ENCODE measurements at places on chromosomes 5 and 9. TPM values are rescaled to one million over a fixed set of nuclear protein-coding genes. Genes with fewer than 3 reads are reported as not detected.

GRCh38 chr5:165201369-165201768 is 1696.0 kb downstream of the MAT2B start:
- no peak for DNase-seq

ARSI gene
- not detected for total RNA-seq

DNA sequence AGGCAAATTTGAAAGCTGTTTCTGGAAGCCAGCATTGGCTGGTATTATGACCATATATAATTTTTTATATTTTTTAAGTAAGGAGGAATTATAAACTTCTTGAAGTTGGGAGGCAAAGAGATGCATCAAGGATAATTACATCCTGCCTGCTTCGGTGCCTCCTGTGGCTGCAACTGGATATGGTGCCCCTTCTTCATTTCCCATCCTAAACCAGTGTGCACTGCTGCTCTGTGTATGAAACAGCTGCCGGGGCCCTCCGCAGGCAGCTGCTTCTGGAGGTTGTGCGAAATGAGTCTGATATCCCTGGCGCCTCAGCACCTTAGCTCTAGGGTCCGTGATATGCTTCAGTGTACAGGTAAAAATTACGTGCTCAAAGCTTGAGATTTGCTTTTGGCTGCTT is 304.2 kb downstream of the ENC1 start:
- no peak for DNase-seq

DNA sequence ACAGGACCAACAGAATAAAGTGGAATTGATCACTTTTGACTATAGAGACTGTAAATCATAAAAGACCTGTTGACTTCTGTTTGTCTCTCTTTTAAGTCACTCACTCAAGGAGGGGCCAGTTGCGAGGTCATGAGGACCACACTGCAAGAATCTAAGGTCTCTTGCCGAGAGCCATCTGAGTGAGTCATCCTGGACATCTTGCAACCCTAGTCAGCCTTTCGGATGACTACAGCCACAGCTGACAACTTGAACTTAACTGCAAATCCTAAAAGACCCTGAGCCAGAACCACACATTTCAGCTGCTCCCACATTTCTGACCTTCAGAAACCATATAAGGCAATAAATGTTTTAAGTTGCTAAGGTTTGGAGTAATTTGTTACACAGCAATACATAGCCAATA is 129.7 kb upstream of the RAD23B start:
- DNase-seq, result no peak

GRCh38 chr9:107279086-107279485 is 4.0 kb upstream of the RAD23B start:
- DNase-seq, result no peak

DNA sequence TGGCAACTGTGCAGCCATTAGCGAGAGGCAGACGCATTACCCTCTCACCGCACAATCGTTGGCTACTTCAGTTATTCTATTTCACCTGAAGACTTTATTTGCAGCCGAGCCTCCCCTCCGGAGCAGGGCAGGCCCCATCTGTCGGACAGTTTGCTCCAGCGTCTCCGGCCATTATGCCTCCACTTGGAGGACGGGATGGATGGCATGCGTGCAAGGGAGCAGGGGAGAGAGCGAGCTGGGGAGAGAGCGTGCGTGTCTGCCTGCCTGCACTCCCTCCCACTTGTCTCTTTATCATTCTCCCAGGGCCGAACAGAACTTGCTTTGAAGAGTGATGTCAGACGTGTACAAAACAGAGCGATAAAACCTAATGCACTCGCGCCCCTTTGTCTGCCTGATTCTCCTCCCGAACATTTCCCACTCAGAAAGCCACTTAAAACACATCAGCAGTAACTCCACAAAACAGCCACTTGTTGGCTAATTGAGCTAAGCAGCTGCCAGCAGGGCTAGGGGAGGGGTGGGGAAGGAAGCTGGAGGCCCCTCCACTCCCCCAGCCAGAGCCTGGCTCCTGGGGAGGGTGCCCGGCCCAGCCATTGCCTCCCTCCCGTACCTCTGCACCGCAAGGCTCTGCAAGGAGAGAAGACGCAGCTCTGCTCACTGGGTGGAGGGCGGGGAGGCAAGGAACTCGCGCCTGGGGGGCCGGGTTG is 43.4 kb upstream of the FUBP3 start:
- no peak for DNase-seq

DNA sequence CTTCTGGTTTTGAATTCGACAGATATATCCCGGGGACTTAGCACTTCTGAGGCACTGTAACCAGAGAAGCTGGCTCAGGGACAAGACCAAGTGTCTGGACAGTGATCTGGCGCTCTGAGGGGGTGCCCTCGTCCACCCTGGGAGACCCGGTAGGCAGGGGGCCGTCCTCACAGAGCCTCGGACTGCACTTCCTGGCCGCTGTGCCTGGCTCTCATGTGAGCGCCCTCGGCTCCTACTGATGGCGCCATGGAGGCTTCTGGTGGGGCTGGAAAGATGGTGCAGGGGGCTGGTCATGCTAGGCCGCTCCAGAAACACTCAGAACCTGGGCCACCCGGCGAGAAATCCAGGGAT is 18.8 kb upstream of the SLC6A3 start:
- DNase-seq, result no peak

- no peak for DNase-seq
These were observed 382.9 kb downstream of the TMEM161B start for GRCh38 chr5:87885758-87886157.

DNA sequence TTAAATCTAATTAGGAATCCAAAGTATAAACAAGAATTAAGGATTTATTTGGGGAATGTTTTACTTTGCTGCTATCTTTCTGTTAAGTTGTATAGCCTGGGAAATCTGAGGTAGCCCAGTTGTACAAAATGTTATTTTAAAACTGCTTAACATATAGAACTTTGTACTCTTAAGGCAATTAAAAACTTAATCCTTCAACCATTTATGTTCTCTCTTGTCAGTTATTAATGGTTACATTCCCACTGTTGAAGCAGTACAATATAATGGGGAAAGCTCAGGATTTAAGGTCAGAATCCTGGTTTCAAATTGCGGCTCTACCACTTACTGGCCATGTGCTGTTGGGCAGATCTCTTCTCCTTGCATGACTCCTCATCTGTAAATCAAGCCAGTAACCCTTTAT is 32.7 kb downstream of the FBXO38 start:
- DNase-seq, result no peak

ABCA2 gene
- 15.6 TPM for total RNA-seq

- DNase-seq, result no peak
These were observed 140.4 kb downstream of the ESM1 start for GRCh38 chr5:54844905-54845566.

TMC1 gene
- total RNA-seq, result not detected

- no peak for DNase-seq
These were observed 13.3 kb downstream of the NUP214 start for GRCh38 chr9:131138676-131139075.

SLC22A4 gene
- total RNA-seq, result 5.4 TPM

GRCh38 chr9:103837940-103838339 is 256.2 kb upstream of the SMC2 start:
- no peak for DNase-seq

ADAMTS6 gene
- total RNA-seq, result 0.05 TPM

- no peak for DNase-seq
These were observed 283.3 kb upstream of the TUT7 start for GRCh38 chr9:86637515-86637914.

- DNase-seq, result no peak
These were observed 511.0 kb downstream of the PRELID2 start for GRCh38 chr5:145324101-145324500.

GRCh38 chr5:126878634-126879033 is 101.7 kb downstream of the LMNB1 start:
- DNase-seq, result no peak

- no peak for DNase-seq
These were observed 5.9 kb downstream of the COL5A1 start for GRCh38 chr9:134647359-134648080.

DNA sequence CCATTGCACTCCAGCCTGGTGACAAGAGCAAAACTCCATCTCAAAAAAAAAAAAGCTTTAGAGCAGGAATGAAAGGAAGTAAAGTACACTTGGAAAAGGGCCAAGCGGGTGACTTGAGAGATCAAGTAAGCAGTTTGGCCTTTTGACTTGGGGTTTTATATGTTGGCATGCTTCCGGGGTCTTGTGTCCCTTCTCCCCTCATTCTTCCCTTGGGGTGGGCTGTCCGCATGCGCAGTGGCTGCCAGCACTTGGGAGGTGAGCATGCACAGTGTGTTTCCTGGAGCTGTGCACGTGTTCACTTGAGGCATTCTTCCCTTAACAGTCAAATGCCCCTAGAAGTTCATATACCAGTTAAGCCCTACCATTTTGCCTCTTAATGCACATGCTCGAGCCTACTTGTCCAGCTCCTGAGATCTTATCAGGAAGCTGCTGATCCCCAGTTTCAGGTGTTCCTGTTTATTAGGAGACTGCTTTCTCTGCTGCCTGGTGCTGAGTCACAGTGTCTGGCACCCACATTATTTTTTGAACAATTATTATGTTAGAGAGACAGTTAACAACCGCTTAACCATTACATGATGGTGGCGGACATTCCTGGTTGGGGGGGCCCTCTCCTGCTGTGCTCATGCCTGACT is 32.6 kb upstream of the PRRC2B start:
- DNase-seq, result no peak

- DNase-seq, result no peak
These were observed 65.9 kb downstream of the ELL2 start for GRCh38 chr5:95895771-95896170.

IL13 gene
- not detected for total RNA-seq

DNA sequence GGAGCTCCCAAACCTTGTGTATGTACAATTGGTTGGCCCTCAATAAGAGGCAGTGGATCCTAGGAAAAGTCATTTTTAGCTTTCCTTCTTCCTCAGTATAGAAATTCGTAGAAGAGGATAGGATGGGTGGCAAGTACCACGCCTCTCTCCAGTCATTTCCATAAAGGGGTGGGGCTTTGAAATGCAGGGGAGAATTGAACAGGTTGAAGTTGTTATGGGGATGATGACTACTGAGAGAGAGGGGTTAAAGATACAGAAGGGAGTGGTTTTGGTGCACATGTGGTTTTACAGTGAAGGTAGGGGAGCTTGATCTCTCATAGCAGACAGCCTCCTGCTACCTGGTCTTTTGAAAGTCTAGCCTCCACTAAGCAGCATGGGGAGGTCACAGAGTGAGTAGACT is 54.4 kb upstream of the FAM120AOS start:
- no peak for DNase-seq

DNA sequence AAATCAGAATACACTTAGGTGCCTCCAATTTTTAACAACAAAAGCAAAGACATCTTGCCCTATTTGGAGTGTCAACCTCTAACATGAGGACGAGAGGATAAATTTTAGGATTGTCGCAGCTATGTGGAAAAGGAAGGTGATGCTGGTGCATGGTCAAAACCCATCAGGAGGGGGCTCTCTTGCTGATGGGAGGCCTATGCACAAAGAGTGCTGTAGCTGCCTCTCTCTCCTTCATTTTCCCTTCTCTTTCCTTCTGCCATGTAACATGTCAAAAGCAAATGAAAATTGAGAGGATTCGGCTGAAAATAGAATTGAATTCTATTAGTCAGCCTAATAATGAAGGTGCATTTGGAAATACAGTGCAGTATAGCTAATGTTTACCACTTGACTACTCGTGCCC is 578.7 kb upstream of the ZNF462 start:
- DNase-seq, result no peak

DNA sequence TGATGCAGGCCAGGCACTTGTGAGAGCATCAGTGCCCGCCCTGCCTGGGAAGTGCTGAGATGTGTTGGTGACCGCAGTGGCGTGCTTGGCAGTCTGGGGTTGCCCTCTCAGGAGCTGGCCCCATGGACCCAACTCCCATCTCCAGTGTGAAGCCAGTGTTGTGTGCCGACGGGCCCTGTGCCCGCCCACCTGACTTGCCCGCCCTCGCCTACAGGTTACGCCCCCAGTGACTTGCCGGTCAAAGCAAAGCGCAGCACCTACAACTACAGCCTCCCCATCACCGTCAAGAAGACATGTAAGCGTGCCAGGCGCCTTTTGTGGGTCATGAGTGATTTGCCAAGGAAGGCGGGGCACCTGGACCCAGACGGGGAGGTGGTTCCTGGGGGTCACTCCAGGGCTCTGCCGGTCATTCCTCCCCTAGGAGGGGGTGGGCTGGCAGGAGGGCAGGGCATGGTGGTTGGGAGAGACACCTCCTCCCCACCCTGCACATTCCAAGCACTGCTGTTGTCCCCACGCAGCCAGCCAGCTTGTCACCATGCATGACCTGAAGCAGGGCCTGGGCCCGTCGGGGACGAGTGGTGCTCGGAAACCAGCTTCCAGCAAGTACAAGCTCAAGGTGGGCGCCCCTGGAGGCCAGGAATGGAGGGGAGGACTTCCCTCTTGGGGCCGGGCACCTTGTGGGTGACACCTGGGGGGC is 7.4 kb upstream of the CEL start:
- DNase-seq, result no peak

- DNase-seq, result no peak
These were observed 140.5 kb downstream of the SLIT3 start for GRCh38 chr5:169160405-169160901.

GRCh38 chr9:131639769-131640437 is 94.6 kb downstream of the PRRT1B start:
- no peak for DNase-seq

TAF11L5 gene
- not detected for total RNA-seq

- DNase-seq, result no peak
These were observed 74.5 kb upstream of the CCNG1 start for GRCh38 chr5:163362840-163363371.

TTC39B gene
- total RNA-seq, result 3.8 TPM

DNA sequence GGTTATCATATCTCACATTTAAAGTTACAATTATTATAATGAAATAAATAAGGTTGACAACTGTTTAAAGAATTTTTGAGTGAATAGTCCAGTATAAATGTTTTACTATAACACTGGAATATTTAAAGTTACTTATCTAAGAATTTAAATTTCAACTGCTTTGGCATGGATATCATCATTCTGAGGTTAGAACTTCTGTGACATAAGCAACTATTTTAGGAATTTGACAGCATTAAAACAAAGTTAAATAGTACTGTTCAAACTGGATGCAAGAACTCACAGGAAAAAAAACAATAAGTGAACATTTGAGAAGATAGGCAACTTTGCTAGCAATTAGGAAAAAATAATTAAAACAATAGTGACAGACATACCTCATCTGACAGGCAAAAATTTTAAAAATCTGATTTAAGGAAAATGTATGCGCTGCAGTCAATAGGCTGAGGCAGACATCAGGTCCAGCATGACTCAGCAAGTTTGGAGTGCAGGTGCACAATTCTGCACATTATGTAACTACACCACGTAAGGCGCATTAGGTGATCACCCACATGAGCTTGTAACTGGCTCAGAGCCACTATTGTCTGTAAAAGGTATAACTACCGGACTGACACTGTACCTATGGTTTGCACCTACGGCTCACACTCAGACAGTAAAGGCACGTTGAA is 180.6 kb downstream of the PDE4D start:
- DNase-seq, result no peak

GRCh38 chr9:70947086-70947485 is 174.3 kb downstream of the TRPM3 start:
- no peak for DNase-seq

DNA sequence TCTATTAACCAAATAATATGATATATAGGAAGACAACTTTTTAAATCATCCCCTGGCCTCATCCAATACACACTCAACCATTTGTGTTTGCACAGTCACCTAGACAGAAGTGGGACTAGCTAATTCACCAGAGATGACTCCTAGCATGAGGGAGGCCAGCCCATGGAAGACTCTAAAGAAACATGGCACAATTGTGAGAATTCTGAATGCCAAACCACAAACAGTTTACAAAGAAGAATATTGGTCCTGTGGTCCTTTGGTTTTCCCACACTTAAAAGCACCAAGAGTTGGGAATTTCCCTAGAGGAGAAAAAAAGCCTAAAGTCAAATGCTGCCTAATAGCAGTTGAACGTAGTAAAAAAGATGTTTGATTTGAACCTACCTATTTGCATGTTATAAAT is 609.9 kb downstream of the ACTL7B start:
- no peak for DNase-seq

SLC31A1 gene
- 2.9 TPM for total RNA-seq

AHRR gene
- 1.3 TPM for total RNA-seq
